Stimulated activated CD4-positive, alpha-beta T cell treated with anti-CD3 and anti-CD28 coated beads, Interleukin-15, amount 100 ng/mL, for 48 hours (primary cell): ENCODE measurements at places on chromosomes 13 and 19.
A peak's percentile ranks its signal among the peaks of the same experiment; 100 is the strongest.

DNA sequence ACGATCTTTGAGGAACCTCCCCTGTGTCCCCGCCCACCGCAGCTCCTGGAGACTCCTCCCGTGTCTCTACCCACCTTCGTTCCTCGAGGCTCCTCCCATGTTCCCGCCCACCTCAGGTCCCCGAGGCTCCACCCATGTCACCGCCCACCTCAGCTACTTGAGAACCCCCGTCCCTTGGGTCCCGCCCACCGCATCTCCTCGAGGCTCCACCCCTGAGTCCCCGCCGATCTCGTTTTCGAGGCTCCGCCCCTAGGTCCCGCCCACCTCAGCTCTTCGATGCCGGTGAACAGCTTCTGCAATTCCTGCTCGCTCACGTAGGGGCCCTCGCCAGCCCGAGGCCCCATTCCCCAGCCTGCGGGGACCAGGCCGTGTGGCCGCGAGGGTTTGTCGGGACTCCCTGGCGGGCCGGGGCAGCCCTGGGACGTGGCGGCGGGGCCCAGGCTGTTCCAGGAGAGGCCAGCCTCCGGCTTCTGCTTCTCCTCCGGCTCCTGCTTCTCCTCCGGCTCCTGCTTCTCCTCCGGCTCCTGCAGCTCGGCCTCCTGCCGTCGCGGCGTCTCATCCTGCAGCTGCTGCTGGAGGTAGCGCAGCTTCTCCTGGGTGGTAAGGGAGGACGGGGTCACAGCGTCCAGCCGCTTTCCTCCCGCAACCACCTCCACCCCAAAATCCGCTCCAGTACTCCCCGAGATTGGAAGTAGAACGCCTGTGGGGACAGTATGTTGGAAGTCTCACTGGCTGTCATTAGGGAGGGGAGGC lies 16.7 kb downstream of the TSKS start:
- DNase-seq: peak; percentile 68

- no peak for DNase-seq
These were observed 1.9 kb downstream of the ICAM5 start for GRCh38 chr19:10291554-10292205.

DNA sequence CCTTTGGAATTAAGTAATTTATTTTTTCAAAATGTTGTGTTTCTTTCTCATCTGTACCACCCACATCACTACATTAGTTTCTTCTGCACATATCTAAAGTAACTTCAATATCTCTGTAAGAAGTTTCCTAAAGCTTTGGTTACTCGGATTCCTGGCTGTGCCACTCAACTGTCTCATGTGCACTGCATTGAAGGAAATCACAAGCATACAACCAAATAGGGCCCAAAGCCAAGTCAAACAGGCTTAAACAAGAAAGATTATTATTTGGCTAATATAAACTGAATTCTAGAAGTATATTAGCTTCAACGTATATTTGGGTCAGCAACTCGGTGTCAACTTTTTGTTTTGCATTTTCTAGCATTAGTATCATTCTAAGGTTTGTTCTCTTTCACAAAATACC lies 1647.6 kb upstream of the SPRY2 start:
- no peak for DNase-seq

GRCh38 chr13:94416454-94417080 lies 62.9 kb downstream of the DCT start:
- DNase-seq: no peak

- no peak for DNase-seq
These were observed 561.1 kb downstream of the EFNB2 start for GRCh38 chr13:105974380-105974779.

GRCh38 chr19:14400951-14401431 lies 18.1 kb downstream of the DDX39A start:
- DNase-seq: no peak

- DNase-seq: no peak
These were observed 42.9 kb upstream of the PCDH9 start for GRCh38 chr13:67273001-67273400.

- no peak for DNase-seq
These were observed 23.8 kb upstream of the ASF1B start for GRCh38 chr19:14160017-14160703.

DNA sequence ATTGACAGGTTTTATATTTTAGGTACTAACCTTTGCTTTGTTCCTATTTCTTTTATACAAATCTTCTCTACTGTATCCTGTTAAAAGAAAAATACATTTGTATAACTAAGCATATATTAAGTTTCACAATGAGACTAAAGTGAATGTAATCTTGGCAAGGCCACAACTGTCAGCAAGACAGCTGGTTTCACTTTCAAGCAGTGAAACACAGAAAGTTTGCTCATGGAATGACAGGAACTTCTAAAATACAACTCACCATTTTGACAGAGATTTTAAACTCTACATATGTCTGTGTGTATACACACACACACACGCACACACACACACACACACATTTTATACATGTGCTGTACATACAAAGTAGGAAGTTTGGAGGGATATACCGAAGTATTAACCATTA lies 53.3 kb downstream of the PARP4 start:
- DNase-seq: no peak

DNA sequence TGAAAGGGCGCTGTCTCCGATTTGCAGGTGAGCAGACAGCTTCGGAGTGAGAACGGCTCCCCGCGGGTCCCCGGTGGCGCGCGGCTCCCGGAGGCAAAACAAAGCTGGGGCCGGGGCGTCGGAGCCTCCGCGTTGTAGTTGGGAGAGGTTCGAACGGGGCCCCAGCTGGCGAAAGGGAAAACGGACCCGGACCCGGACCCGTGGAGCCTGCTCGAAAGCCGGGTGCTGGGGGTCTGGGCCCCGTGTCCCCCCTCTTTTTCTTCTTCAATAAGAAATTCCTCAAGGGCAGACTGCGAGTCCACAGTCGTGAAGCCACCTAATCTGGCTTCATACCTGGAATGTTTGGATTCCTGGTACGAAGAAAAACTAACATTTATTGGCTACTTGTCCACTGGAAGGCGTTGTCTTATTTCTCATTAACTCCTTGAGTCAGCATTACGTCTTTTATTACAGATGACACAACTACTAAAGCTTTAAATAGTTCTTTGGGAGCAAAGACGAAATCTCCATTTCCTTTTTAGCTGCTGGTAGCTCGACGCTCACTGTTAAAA lies 632 bp upstream of the MTIF3 start:
- DNase-seq: no peak

DNA sequence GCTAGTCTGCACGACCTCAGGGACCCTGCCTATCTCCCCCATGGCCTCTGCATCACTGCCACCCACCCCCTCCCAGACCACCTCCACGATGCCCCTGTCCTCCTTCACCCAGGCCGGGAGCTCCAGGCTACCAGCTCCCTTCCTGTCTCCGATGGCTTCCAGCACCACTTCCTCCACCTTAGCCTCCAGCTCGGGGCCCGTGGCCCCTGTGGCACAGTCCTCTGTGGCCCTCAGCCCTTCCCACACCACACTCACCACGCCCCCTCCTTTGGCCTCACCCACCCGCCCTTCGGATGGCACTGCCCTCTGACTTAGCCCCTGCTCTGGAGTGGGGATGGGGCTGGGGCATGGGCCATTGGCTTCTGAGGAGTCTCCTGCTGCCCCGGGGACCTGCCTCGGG lies 7.2 kb downstream of the PALM3 start:
- DNase-seq: no peak

GRCh38 chr19:1854542-1855039 lies 6.3 kb upstream of the REXO1 start:
- no peak for DNase-seq

GRCh38 chr13:27806744-27807387 lies 14.6 kb downstream of the GSX1 start:
- DNase-seq: no peak

GRCh38 chr13:78777396-78777795 lies 118.4 kb upstream of the OBI1 start:
- DNase-seq: no peak

GRCh38 chr19:27681972-27682371 lies 1531.0 kb downstream of the UQCRFS1 start:
- no peak for DNase-seq

DNA sequence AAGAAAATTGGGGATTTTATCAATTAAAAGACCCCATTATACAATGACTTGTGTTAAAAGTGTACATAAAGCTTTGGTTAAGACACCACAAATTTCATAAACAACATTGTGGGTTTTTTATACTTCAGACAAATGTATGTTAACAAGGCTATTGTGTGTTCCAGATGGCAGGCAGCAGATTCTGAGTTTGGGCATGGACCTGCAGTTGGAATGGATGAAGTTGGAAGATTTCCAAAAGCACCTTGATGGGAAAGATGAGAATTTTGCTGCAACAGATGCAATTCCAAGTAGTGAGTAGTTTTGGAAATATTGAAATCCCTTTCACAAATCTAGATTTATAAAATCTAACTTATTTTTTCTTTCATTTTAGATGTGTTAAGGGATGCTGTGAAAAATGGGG lies 25.4 kb downstream of the MPHOSPH8 start:
- no peak for DNase-seq
